Diencephalon (tissue), 1 donor: ENCODE measurements at places on chromosomes 2 and 18. TPM values are rescaled to one million over a fixed set of nuclear protein-coding genes. Genes with fewer than 3 reads are reported as not detected.

ANTXR1 gene
- 24.7 TPM for total RNA-seq

HYCC2 gene
- total RNA-seq, result 62.3 TPM

POTEJ gene
- 0.46 TPM for total RNA-seq

KIAA2012 gene
- total RNA-seq, result 2.5 TPM

CNGA3 gene
- 6.0 TPM for total RNA-seq

PFN4 gene
- total RNA-seq, result 0.92 TPM

ERFE gene
- 1.2 TPM for total RNA-seq

AGXT gene
- not detected for total RNA-seq

ALPG gene
- total RNA-seq, result not detected

ST6GAL2 gene
- total RNA-seq, result 170 TPM

SERPINB7 gene
- total RNA-seq, result not detected

ANKRD62 gene
- total RNA-seq, result 0.23 TPM

KCNK3 gene
- 10.1 TPM for total RNA-seq

SP140 gene
- total RNA-seq, result 2.1 TPM

GULP1 gene
- total RNA-seq, result 59.3 TPM

CFAP65 gene
- total RNA-seq, result 2.3 TPM

CASP10 gene
- 3.0 TPM for total RNA-seq

MSTN gene
- total RNA-seq, result 5.3 TPM

SOWAHC gene
- total RNA-seq, result 27.7 TPM

UNC80 gene
- 26.5 TPM for total RNA-seq

COL3A1 gene
- total RNA-seq, result 109 TPM

UGT1A5 gene
- not detected for total RNA-seq

DTNA gene
- total RNA-seq, result 101 TPM

ACKR3 gene
- total RNA-seq, result 12.7 TPM

PLB1 gene
- 10.6 TPM for total RNA-seq

LYPD1 gene
- total RNA-seq, result 77.0 TPM

BOK gene
- 35.1 TPM for total RNA-seq

CHN1 gene
- total RNA-seq, result 99.7 TPM

HRH4 gene
- total RNA-seq, result 0.23 TPM

GAREM2 gene
- 17.3 TPM for total RNA-seq

NRBP1 gene
- total RNA-seq, result 78.2 TPM

SMAD2 gene
- 59.5 TPM for total RNA-seq

TNFRSF11A gene
- 0.46 TPM for total RNA-seq

TEKT4 gene
- 2.5 TPM for total RNA-seq

ITPRIPL1 gene
- 1.6 TPM for total RNA-seq

MSH6 gene
- total RNA-seq, result 50.3 TPM

ASTL gene
- total RNA-seq, result not detected

SNORC gene
- 4.6 TPM for total RNA-seq

RUFY4 gene
- total RNA-seq, result 0.23 TPM

TWIST2 gene
- total RNA-seq, result 0.23 TPM

CCBE1 gene
- 5.3 TPM for total RNA-seq

IL36G gene
- not detected for total RNA-seq

EVX2 gene
- total RNA-seq, result not detected

MEP1B gene
- 0.23 TPM for total RNA-seq

MATN3 gene
- total RNA-seq, result 5.1 TPM

PCARE gene
- total RNA-seq, result 0.23 TPM

RESP18 gene
- 1.8 TPM for total RNA-seq

FTCDNL1 gene
- 4.8 TPM for total RNA-seq

LGALSL gene
- 48.9 TPM for total RNA-seq

OTOF gene
- 4.6 TPM for total RNA-seq

PROKR1 gene
- 1.8 TPM for total RNA-seq

DAW1 gene
- total RNA-seq, result 8.1 TPM

AQP12B gene
- total RNA-seq, result not detected

EMX1 gene
- not detected for total RNA-seq

CCL20 gene
- not detected for total RNA-seq

GRHL1 gene
- total RNA-seq, result 10.6 TPM
